Stimulated activated CD4-positive, alpha-beta T cell treated with anti-CD3 and anti-CD28 coated beads, Interleukin-1b, Interleukin-23, amount 100 ng/mL, for 1 hour (primary cell): ENCODE measurements at places on chromosomes 1 and 21.

DNA sequence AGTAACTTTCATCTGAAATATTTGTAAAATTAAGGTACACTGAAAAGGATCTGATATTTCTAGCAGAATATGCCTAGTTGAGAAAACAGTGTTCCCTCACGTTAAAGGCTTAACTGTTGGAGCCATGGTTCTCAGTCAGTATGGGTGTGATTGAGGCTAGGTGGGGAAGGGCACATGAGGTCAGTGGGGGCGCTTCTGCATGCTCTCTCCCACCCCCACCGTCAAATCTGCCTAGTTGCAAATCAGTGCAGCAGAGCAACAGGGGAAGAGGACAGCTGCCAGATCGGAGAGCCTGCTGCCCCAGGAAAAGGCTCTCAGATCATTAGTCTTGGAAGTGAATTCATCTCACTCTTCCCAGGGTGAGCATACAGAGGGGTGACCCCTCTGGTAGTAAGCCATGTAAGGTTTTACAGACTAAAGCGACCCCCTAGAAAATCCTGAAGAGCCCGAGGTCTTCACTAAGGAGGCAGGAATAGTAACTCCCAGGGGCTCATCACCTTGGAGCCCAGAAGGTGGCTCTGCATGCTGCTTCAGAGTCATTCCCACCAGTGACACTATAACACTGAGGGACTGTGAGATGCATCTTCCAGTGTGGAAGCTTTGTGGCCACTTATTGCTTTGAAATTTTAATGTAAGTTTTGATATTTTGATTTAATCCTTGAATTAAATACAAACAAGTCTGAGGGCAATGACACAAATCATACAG lies 83.1 kb upstream of the BARHL2 start:
- DNase-seq, result no peak

DNA sequence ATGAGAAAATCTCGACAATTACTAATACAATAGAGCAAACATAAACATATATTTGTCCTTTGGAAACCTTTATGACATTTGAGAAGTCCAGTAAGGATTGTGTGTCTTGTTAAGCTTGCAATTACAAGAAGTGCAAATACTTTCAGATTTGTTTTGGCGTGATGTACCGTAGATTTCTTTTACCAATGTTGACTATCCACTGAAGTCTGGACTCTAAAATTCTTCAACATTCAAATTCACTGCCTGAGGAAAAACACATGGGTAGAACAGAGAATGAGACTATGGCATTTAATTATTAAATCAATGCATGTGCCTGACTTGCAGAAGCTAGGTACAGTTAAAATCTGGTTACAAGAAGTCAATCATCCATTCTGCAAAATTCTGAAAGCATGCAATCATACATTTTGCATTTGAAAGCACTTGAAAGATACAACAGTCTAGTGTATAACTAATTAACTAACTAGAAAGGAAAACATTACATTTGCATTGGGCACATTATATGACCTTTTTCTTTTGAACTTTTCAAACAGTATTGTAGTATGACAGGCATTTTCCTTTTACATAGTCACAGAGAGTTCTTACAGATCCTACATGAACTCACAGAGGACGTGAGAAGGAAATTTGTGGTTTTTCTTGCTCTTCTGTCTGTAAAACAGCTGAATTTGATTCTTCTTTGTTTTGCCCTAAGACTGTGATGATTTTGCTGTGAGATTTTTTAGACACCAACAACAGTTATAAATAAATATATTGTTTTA lies 511.1 kb upstream of the ADGRL4 start:
- DNase-seq, result no peak

DNA sequence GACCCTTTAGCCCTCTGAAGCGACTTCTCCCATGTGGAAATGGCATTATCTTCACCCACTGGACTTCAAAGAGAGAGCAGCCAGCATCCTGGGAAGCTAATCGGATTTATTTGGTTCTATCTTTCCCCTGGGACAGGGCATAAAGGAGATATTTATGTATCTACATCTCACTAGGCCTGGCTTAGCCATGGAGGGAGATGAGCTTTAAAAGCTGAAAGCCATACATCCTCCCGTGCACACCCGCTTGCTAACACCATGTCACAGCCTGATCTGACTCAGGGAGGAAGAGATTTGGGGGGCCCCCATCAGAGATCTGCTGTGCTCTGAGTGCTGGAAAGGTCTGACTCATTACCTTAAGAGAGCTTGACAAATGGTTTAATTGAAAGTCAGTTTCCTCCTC lies 155.9 kb downstream of the PLXNA2 start:
- DNase-seq, result no peak

GRCh38 chr1:160168609-160169369 lies 17.4 kb downstream of the ATP1A4 start:
- DNase-seq, result no peak

DNA sequence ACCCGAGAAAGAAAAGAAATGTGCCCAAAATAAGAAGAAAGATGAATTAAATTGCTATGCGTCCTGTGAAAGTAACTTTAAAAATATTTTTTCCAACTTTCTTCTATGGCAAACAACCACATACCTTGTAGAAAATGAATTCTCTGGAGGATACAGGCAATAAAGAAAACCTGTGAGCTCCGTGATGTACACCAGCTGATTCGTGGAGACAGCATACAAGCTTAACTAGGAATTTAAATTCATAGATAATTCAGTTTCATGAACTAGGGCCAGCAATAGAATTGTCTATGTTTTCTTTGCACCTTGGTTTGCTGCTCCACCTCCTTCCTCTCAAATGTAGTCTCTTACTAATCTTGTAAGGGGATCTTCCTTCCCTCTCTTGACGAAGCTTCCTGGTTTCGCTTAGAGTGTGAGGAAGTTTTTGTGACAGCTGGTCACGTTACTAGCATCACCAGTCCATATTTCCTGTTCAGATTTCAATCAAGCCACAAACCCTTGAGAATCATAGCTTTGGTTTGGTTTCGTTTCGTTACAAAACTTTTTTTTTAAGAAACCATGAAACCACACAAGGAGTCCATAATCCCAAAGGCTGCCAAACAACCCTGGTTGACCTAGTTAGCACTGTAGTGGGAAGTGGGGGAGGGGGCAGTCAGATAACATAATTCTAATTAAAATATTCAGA lies 35.8 kb downstream of the GREM2 start:
- DNase-seq, result no peak
